ENCODE measurements at places on chromosomes 7 and 10. TPM values are rescaled to one million over a fixed set of nuclear protein-coding genes. Genes with fewer than 3 reads are reported as not detected.

DNA sequence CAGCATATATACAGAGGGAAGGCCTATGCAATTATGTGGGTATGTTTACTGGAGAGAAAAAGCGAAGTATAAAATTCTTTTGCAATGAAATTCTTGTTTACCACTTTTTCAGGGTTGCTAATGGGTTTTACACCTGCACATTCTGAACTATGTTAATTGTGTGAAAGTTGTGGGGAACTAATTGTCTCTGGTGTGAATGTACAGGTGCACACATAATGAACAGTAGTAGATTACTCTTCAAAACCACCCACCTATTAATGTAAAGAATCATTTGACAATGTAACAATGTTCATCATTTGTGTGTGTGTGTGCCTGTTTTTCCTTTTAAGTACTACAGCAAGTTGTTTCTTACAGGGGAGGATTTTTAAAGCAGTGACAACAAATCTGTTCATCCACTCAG is 80.0 kb upstream of the FEZF1 start:
- DNase-seq = no peak

DNA sequence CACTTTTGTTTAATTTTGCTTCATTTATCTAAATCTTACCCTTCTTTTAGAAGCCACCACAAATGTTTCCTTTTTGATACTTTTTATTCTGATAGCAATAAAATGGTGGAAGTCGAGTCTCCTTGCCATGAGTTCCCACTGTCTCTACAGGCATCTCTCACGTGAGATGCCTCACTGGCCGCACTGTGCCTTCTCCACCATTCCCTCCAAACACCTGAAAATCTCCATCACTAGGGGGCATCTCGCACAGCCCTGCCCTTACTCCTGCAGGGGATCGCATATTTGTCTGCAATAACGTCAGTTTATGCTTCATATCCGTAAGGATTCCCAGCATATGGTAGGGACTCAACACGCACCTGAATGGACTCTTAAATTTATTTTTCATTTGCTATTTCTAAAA is 56.3 kb upstream of the NCAPG2 start:
- no peak for DNase-seq

GRCh38 chr7:130350945-130351790 is 6.6 kb downstream of the CPA5 start:
- no peak for DNase-seq

DNA sequence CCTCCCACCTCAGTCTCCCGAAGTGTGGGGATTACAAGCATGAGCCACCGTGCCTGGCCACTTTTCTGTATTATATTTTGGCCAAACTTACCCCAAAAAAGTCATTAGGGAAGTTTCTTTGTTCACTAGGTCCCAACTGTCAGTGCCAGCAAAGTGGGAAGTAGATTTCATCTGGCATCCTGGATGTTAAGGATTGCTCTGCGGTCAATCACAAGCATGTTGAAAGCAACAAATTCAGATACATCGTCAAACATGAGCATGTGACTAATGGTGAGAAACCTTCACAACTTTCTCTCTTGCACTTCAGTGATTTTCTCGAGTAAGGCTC is 14.3 kb upstream of the LRRC17 start:
- no peak for DNase-seq

DNA sequence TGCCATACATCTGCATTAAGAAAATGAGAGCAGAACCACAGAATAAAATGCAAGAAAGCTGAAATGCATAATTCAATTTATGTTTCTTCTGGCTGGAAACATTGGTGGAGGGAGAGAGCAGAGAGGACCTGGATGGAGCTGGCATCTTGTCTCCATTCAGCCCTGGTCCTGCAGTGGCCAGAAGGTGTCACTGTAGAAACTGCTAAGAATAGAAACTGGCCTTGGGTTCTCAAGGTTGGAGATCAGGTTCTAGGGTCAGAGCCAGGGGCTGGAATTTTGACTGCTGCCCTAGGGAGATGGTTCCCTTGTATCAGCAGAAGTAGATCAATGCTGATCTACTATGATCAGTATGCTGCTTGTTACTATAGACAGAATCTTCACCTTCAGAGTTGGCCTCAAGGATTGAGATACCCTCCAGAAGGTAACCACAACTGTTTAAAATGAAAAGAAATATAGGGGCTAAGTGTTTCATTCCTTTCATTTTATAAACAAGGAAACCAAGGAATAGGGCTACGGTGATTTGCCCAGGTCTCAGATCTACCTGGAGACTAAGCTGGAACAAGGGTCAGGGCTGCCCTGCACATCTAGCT is 13.1 kb downstream of the TAS2R41 start:
- DNase-seq = no peak

DNA sequence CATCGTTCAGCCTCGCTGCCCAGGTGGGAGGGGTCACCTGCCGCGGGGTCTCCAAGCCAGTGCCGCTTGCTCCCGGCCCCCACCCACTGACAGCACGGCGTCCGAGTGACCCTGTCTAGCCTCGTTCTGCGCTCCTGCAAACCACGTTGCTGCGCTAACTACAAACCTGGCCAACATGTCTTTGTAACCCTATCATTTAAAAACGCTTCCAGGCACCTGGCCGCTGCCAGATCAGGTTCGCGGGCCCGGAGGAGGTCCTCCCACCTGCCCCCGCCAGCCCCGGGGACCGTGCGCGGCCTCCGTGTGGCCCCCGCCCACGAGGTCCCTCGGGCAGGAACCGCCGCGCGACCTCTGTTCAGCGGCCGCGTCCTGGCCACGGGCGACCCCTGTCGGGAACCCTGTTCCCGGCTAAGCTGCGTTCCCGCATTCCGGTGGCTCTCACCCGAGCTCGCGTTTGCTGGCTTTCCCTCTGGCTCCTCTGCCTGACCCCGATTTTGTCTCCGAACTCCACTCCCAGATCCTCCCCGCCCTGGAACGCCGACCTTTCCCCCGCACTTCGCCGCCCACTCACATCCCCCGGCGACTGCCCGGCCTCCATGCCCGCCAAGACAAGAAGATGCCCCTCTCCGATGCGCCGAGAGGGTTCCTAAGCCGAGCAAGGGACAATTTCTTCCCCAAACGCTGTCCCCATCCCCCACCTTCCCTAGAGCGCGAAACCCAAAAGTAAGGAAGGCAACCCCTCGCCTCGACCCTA is 2.4 kb downstream of the SFMBT2 start:
- peak; percentile 72 for DNase-seq

DNA sequence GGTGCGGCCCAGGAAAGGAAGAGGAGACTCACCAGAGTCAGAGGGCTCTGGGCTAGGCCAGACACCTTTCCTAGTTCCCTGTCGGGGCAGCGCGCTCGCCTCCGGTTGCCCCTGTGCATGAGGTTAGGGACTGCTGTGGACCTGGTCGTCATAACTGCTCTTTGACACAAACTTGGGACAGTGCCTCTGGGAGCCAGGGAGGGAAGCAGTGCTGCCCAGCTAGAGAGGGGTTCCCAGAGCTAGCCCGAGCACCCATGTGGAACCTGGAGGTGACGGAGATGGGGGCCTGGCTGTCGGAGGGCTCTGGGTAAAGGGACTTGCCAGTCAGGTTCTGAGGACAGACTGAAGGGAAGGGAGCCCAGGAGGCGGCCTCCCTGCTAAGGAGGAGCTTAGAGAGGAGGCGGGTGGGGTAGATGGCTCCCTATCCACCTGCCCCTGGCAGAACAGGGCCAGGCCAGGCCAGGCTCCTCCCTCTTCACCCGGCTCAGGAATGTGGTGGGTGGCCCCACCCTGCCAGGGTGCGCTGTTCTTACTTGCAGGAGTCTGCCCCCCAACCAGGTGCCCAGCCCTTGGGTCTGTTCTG is 29.7 kb downstream of the AGAP3 start:
- peak; percentile 89 for DNase-seq

DNA sequence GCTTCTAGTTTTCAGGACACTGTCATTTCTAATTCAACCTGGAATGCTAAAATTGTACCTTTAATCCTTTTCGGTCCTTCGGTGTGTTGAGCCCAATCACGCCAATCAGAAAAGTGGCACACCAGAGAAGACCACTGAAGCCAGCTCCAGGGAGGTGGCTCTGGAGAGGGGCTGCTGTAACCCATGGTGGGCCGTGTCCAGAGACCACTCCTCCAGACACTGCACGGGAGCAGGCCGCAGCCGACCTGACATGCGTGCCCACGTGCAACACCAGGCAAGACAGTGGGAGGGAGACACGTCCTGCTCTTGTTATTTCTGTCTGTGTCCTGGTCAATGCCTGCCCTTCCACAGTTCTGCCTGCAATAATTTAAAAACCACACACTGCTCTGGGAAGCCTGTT is 246.1 kb downstream of the ZMYND11 start:
- DNase-seq = no peak

DNA sequence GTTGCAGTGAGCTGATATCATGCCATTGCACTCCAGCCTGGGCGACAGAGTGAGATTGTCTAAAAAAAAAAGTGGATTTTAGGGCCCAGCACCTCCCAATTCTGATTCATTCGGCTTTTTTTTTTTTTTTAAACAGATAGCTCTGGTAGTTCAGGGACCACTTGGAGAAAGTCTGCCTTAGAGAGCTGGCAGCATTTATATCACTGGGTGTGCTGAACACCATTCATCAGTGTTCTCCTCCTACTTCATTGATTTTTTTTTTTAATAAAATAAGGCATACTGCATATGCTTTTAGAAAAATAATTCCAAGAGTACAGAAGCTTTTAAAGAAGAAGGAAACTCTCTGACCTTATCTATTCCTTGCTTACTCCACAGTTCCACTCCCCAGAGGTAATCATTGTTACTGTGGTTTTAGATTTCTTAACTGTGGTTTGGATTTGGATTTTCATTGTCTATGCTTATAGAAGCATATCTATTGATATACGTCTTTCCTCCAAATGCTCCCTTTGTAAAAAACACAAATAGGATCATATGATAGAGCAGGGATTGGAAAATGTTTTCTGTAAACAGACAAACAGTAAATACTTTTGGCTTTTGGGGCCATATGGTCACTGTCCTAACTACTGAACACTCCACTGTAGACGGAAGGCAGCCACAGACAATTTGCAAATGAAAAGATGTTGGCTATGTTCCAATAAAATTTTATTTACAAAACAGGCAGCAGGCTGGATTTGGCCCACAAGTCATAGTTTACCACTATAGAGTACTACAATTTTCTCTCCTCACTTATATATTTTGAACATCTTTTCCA is 21.1 kb upstream of the SAR1A start:
- no peak for DNase-seq

- DNase-seq = peak; percentile 82
Measured at GRCh38 chr7:911791-912480, 35.6 kb downstream of the GET4 start.

DNA sequence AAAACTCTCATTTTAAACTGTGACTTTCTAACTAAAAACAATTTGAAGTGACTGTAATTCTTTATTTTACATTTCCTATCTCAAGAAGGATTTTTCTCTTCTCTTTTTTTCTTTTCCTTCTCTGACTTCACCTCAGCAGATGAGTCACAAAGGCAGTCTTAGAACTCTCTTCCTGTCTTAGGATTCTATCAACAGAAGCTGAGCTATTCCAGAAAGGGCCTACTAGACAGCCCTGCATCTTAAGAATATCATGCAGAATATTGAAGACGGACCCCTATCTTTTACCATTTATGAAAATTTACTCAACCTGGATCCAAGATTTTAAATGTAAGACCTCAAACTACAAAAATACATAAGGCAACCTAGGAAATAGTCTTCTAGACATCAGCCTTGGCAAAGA is 365.7 kb upstream of the SEMA3C start:
- DNase-seq = no peak

DNA sequence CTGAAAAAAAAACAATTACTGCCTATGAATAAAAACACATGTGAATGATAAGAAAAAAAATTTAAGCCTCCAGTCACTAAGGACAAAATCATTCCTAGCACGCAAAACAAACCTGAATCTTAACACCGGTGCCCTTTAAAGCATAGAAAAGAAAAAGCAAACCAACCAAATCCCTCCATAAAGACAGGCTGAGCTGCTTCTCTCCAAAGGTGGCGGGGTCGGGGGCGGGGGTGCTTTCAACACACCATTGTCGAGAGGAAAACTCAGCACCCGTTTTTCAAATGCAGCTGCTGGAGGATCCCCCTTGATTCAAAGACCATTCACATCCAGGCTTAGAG is 1.4 kb downstream of the ST8SIA6 start:
- DNase-seq = no peak

GRCh38 chr7:111756687-111757178 is 194.4 kb upstream of the IMMP2L start:
- no peak for DNase-seq

DNA sequence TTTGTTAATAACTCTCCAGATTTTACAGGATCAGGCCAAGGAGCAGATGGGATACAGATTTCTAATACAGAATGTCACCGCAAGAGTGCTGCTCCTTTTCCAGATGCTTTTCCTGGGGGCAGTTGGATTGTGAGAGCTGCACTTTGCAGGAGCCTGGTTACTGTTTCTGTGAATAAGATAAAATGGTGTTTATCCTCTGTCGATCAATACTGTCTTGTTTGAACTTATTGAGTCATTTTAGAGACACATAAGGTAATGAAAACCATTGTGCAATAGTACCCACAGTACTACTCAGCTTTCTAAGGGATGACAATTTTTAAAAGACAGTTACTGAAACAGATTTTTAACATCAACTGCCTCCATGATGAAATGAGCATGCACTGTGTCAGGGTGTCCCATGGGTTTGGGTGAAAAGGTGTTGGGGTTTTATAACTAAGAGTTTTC is 2.9 kb downstream of the A1CF start:
- no peak for DNase-seq

DNA sequence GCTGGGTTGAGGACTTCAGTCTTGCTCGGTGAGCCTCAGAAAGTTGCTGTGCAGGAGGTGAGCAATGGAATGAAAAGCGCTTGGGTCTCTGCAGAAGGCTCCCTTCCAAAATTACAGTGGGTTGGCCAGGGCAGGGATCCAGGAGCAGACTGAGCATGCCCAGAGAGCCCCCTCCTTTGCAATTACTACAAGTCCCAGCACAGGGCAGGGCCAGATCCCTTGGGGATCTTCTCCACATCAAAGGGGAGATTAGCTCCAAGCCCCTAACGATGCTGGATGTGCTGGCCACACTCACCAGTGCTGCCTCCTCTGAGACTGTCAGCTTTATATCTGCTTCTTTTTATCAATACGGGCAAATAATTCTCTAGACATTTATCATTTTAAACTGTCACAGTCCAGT is 337.5 kb downstream of the RPS24 start:
- peak; percentile 34 for DNase-seq

GRCh38 chr7:107938456-107939250 is 47.7 kb downstream of the DLD start:
- no peak for DNase-seq

DNA sequence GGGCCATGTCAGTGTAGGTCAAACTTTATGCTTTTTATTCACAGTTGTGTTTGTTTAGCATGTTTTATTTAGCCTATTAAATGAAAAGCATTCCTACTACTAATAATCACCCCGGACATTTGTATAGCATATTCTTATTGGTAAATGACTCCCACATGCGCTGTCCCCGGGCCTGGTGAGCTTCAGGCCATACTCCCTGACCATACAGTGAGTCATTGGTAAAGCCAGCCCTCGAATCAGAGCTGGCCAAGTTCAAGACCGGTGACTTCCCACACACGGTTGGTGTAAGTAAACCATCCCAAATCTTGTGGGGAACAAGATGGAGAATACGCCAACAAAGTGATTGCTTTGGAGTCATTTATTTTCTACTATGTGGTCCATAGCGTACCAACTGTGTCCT is 238.7 kb upstream of the TCF7L2 start:
- no peak for DNase-seq

- DNase-seq = no peak
Measured at GRCh38 chr10:97729014-97729413, 7.9 kb upstream of the ZFYVE27 start.

The ANKRD22 gene
- total RNA-seq = 3.6 TPM

The FLNC gene
- total RNA-seq = 12.2 TPM

The NYAP1 gene
- total RNA-seq = 0.41 TPM

The NACAD gene
- total RNA-seq = 4.2 TPM

The IDI2 gene
- not detected for total RNA-seq

The DNAJC12 gene
- 2.5 TPM for total RNA-seq

The PAX2 gene
- total RNA-seq = 102 TPM

The ACTL6B gene
- total RNA-seq = not detected
